Chondrocyte (in vitro differentiated cells): ENCODE measurements at places on chromosomes 7 and 10.

- DNase-seq = no peak
Observed at GRCh38 chr7:78092331-78092730, 293.8 kb downstream of the PHTF2 start.

- DNase-seq = no peak
Observed at GRCh38 chr7:132739271-132739955, 163.1 kb upstream of the PLXNA4 start.

DNA sequence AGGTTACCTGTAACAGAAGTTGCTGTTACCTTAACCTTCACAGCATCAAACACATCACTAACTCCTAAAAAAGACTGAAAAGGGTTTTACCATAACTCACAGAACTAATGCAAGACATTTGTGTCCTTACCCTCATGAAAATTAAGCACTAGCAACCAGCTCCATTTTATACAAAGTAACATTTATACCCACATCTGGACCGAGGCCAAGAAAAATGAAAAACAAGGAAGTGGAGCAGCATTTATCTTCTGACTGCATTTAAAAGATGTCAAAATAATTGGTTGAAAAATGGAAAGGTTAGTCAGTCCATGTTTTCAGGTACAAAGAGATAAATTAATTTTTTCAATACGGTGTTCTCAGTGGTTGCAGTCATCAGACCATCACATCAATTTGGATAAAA, 3.1 kb upstream of the RBP4 start:
- no peak for DNase-seq

- DNase-seq = no peak
Observed at GRCh38 chr10:129662426-129662825, 195.4 kb downstream of the MGMT start.
